ENCODE measurements at places on chromosomes 12 and 14.

GRCh38 chr14:95663226-95663797 is 22.9 kb upstream of the TCL1B start:
- no peak for DNase-seq

GRCh38 chr12:13101821-13102375 is 1.6 kb downstream of the GSG1 start:
- DNase-seq, result peak; percentile 31

GRCh38 chr12:47570151-47570550 is 135.7 kb downstream of the RPAP3 start:
- no peak for DNase-seq

- DNase-seq, result no peak
Measured at GRCh38 chr12:103677341-103677740, 90.3 kb downstream of the STAB2 start.

DNA sequence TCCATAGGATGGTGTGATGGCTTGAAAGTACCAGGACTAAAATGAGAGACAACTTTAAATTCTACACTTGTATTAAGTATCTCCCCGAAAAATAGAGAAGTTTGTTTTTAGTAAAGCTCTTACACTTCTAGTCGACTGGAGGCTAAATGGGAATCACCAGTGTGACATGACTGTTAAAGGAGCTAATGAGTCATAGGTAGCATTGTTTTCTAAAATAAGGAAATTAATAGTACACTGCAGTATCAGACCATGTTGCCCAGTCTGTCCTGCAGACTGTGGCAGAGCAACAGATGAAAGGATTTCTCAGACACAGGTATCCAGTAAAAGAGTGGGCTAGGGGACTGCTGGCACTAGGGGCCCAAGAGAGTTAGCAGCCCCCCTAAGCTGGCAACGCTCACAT is 140.1 kb downstream of the TMEM117 start:
- no peak for DNase-seq

DNA sequence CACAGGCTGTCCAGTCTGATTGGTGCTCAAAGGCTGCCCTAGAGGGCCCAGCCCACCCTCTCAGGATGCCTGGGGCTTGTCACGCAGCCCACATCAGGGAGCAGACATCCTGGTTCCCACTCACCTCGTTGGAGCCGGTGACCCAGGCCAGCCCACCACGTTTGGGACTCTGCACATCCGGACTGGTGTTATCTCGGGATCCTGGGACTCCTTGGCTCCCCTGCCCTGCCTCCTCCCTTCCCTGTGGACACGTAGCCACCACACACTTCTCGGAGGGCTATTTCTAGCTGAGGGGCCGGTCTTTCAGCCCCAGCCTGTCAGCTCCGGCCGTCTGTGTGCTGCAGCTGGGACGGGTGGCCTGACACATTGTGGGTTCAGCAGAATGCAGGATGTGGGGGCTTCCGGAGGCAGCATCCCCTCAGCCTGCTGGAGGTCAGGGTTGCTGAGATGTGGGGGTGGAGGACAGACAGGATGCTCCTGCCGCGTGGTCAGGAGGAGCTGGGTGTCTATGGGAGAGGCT is 12.8 kb upstream of the FGF23 start:
- DNase-seq, result no peak

GRCh38 chr12:49487605-49488004 is 51.2 kb upstream of the KCNH3 start:
- no peak for DNase-seq

DNA sequence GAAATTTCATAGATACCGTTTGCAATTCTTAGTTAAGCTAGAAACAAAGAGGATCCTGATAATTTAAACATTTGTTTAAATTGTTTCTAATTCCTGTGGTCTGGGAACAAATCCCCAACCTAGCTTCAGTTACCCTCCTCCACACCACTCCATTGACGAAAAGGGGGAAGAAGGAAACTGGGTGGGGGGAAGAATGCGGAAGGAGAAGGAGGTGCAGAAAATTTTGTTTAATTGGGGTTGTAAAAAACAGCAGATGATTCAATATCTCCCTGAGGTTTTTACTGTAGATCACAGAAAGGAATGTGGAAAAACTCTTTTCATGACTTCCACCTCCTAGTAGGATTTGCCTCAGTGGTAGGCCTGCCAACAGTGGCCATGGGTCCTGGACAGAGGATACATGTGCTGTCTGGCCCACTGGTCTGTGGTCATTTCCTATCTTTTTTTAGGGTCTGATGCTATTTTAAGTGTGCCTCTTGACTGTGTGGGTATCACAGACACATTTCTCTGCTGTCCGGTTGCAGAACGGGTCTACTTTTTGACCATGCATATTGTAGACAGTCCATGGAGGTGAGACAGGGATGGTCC is 122.9 kb upstream of the PCED1B start:
- DNase-seq, result no peak

DNA sequence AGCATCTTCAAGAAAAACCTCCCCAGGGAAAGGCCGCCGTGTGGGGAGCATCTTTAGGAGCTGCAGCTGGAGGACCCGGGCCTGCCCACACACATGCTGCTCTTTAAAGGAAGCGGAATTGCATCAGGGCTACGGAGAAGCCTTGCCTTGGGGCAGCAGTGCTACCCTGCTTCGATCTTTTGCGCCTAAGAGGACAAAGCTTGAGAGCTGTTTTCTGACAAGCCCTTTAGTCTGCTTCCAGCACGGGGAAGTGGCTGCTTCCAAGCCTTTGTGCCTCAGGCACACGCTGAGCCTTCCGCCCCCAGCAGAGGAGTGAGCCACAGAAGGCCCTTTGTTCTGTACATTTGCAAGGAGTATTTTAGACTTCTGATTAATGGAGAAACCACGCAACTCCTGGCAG is 31.5 kb downstream of the COA8 start:
- DNase-seq, result peak; percentile 39

- DNase-seq, result no peak
Measured at GRCh38 chr12:129903092-129903945, 506 bp downstream of the TMEM132D start.

GRCh38 chr14:22824711-22825359 is 4.9 kb upstream of the MRPL52 start:
- DNase-seq, result no peak

DNA sequence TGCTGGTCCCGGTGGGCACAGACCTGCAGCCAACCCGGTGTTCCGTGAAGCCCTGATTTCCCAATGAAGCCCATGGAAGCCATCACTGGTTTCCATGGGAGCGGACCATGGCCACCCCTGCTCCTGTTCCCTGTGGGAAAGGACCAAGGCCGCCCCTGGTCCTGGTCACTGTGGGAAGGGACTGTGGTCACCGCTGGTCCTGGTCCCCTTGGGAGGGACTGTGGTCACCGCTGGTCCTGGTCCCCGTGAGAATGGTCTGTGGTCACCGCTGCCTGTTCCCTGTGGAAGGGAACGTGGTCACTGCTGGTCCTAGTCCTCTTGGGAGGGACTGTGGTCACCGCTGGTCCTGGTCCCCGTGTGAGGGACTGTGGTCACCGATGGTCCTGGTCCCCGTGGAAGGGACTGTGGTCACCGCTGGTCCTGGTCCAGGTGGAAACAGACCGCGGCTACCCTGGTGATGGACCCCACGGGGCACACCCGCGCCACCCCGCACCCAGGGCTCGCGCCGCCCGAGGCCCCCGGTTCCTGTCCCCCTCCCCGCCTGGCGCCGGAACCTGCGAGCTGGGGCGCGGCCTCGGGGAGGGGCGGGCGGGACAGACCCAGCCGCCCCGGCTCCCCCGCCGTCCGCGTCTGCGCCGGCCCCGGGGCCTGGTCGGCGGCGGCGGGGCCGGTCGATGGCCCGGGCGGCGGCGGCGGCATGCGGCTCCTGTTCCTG is at the start of gene GLT1D1:
GLT1D1 (plus strand) TSS at position 594 of the 715 bp plus-strand sequence; CDS start at position 698, 104 bp downstream.
- no peak for DNase-seq

DNA sequence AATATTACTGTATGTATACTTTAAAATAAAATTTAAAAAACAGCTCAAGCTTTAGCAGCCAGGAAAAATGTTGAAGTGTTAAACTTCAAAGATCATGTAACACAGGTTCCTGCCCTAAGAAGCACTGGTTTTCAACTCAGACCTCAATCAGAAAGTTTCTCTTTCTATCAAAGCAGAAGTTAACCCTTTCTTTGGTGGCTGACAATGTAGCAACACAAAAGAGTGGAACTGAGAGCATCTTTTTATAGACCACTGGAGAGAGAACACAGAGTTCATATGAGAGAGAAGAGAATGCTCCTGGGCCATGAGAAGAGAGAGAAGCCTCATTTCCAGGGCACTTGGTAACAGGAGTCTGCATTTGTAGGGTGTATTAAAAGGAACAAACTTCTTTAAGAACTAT is 42.2 kb upstream of the KTN1 start:
- DNase-seq, result no peak

DNA sequence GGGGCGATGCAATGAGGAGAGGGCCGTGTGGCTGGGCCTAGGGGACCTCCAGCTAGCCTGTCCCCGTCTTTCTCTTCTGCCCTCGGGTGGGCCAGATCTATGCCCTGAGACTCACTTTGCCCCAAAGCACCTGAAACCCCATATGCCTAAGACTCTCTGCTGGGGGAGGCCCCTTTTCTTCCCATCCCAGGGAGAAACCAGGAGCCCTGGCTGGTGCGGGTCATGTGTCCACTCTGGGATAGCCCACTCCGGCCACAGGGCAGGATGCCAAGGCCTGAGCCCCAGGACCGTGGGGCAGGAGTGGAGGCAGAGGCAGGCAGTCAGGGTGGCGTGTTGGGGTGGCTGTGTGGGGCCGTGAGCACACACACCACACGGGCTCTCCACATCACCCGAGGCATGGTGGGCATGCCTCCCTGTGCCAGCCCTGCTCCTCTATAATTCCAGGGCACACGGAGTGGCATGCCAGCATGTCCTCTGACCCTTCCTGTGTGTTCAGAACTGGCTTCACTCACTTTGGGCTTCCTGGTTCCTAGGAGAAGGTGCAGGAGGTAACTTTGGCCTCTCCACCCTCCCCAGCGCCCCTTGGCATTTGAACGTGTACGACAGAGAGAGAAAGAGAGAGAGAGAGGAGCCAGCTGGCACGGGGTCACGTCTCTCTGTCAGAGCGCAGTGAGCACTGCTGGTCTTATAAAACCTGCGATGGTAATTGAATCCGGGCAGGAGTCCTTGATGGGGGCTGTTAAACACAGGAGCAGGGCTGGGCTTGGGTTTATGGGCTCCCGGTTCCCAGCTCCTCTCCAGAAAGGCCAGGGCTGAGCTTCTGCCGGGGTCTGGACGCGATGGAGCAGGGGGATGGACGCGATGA is 144.2 kb downstream of the KIF26A start:
- DNase-seq, result no peak

DNA sequence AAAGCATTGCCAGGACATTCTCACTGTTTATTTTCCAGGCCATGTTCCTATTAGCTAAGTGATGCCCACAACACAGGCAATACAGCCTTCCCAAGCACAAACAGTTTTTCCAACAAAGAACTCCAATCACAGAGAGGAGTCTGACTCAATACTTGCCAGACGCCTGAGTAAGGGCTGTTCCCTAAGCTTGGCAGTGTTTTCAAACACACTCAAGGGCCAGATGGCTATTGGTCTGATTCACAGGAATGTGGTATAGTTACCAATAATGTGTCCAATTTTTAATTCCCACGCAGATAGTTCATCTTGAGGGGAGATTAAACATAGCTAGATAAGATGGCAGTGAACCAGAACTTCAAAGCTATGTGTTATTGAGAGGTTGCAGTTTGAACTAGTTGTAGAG is 381.0 kb downstream of the SNAPC1 start:
- no peak for DNase-seq

DNA sequence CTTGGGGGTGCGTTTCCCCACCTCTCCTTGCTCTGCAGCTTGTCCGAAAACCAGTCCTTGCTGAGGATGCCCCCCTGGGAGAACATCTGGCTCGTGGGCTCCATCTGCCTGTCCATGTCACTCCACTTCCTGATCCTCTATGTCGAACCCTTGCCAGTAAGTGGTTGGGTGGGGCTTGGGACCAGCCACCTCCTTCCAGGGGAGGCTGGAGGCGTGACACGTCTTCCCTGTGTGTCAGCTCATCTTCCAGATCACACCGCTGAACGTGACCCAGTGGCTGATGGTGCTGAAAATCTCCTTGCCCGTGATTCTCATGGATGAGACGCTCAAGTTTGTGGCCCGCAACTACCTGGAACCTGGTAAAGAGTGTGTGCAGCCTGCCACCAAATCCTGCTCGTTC is 57.5 kb downstream of the ANAPC7 start:
- no peak for DNase-seq

DNA sequence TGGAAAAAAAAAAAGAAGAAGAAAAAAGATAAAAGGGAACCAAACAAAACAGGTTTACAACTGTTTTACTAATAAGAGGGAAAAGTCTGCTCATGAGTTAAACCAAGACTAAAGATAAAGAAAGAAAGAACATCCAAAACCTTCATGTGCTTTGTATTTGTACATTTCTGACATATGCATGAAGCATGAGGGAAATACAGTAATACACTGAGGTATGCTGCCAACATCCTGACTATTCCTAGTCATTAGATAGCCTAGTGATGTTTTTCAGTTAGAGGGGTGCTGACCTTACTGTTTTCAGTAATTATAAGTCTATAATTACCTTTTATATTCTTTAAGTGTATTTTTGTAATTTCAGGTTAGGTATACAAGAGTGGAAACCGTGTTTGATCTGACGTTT is 793.3 kb downstream of the DIO2 start:
- no peak for DNase-seq

DNA sequence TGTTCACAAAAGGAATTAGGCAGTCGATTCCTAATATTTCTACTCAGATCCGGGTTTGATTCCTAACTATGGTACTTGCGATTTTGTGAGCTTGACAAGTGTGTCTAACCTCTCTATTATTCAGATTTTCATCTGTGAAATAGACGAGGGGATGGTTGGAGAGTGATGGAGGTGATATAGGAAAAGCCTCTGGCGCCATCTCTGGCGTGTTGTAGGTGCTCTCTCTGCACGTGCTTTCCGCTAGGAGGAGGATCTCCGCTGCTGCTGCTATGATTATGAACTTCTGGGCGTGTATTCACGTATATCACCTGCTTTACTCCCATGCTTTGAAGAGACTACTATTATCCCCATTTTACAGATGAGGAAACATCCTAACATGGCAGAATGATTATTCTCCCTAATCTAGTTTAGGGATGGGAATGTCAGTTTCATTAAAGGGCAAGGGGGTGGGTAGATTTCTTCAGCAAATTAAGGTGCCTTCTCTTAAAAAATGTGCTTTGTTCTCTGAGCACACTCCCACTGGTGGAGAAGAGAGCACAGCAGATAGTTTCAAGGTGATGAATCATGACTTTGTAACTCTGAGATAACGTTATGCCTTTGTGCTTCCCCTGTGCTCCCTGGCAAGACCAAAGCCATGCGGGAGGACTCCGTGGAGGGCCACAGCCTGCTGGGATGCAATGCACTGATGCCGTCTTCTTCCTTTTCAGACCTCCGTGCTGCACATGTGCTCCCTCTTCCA is 97.1 kb downstream of the PRIMA1 start:
- DNase-seq, result no peak

- no peak for DNase-seq
Measured at GRCh38 chr14:20306079-20306423, 300 bp upstream of the TTC5 start.

- DNase-seq, result no peak
Measured at GRCh38 chr12:69243099-69244084, 4.0 kb downstream of the CPSF6 start.

All from inflammatory macrophage (primary cell).